ENCODE measurements at places on chromosomes 1 and 21.

GRCh38 chr1:5481889-5482288, 510.3 kb downstream of the NPHP4 start:
- DNase-seq = no peak

- DNase-seq = no peak
These were observed 23.4 kb downstream of the KCNQ4 start for GRCh38 chr1:40806731-40807695.

- no peak for DNase-seq
These were observed 42.8 kb downstream of the CLDN14 start for GRCh38 chr21:36436829-36437744.

DNA sequence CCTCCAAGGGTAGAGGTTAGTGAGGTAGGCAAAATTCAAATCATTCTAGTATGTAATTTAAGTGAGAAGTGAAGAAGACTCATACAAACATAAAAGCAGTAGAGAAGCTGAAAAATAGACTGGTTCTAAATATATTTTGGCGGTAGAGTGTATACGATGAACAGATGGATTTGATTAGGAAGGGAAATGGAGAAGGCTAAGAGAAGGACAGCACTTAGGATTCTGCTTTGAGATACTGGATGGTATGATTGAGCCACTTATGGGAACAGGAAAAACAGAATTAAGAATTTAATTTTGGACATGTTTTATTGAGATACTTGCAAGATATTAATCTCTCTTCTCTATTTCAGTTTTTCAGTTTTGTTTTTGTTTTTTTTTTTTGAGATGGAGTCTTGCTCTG, 60.1 kb downstream of the EPB41 start:
- DNase-seq = no peak
